HS-5 (cell line): ENCODE measurements at places on chromosomes 12 and 14.
A peak's percentile ranks its signal among the peaks of the same experiment; 100 is the strongest.

GRCh38 chr14:93952829-93953228 is 23.5 kb downstream of the ASB2 start:
- DNase-seq, result no peak

DNA sequence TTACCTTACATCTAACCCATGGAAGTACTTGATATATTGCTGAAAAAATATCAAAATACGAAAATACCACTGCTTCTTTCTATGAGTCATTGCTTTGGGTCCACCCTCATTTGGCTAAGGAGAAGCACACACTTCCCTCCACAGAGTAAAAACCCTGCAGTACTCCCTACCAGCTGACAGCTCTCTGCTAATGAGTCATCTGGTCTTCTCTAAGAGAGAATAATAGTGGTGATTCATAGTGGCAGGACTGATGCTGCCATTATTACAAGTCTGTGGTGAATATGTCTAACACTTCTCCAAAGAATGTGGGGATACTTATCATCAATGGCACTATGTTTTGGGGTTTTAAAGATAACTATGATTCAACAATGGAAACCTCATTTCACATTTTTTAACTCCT is 90.7 kb downstream of the PPFIA2 start:
- DNase-seq, result peak; percentile 92

GRCh38 chr12:47213396-47213795 is 133.6 kb upstream of the AMIGO2 start:
- DNase-seq, result no peak

DNA sequence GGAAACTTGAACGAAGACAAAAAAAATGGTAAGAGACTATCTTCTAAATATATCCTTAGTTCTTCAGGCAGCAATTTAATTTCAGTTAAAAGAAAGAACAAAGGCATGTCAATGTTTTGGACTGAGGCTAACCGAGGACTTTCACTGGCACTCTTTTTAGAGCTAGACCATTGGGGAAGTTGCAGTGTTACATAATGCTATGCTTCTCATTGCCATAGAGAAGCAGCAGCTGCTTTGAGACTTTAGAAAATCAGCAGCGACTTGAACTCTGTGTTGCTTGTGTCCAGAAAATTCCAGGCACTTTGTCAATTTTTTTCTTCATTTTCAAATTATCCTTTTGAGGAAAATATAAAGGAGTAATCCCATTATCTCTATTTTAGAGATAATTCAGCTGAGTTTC is 964.2 kb downstream of the NRXN3 start:
- DNase-seq, result no peak

GRCh38 chr14:99391671-99392070 is 89.0 kb downstream of the SETD3 start:
- DNase-seq, result no peak

DNA sequence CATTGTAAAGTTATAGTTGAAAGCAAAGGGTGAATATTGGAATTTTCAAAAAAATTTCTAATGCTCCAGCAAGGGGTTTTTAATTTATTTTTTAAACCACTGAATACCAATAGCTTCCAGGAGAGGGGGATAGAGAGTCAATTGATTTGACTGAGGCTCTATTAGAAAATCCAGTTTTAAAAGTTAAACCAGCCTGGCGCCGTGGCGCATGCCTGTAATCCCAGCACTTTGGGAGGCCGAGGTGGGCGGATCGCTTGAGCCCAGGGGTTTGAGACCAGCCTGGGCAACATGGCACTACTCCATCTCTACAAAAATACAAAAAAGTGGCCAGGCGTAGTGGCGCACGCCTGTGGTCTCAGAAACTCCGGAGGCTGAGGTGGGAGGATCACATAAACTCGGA is 150.1 kb downstream of the SLC38A4 start:
- DNase-seq, result no peak

DNA sequence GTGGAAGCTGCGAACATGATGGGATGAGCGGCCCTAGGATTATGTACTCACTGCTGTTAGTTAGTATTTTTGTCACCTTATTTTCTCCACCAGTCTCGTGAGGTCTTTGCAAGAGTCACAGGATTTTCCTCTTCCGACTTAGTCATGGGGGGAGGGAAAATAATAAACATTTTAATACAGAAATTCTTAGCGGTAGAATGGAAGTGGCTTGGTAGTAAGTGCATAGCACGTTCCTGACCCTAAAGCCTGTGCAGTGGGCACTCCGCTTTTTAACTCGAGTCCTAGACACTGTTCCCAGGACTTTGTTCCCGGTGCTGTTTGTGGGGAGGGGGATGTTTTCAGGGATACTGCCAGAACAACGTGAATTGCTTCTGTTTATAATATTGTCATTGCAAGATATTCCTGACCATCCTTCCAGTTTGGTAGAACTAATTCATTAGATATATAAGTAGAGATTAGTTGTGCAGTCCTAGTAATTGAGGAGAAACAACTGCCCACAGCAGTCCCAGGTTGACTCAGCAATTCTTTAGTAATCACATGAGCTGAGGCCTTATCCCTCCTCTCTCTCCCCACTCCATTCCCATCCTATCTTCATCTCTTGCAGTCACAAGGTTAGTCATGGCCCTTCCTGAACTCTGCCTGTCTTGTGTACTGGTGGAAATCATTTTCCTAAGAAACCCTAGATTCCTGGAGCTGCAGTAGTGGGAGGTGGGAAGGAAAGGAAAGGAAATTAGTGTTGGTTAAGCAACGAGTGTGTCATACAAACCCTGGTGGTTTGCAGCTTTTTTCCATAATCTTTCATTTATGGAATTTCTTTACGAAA is 799 bp downstream of the SLC38A6 start:
- DNase-seq, result peak; percentile 79

DNA sequence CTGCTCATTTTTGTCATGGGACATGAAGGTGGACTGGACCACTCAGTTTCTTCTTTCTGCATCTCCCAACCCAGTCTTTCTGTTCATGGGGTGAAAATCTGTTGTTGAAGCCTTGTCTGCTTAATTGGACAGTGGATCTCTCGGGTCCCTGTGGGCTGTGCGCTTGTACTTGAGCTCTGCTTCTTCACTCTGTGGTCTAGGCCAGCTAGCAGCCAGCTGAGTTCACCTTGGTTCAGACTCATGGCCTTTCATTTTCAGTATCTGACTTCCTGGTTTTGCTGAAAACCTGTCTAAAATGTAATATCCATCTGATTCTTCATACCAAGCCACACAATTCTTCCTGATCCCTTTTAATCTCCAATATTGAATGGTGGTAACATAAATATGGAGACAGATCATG is 117.2 kb downstream of the LRRK2 start:
- DNase-seq, result no peak

- DNase-seq, result no peak
Measured at GRCh38 chr12:30515351-30515750, 180.3 kb downstream of the IPO8 start.
